ENCODE measurements at places on chromosomes 2 and 18. TPM values are rescaled to one million over a fixed set of nuclear protein-coding genes. Genes with fewer than 3 reads are reported as not detected.

DNA sequence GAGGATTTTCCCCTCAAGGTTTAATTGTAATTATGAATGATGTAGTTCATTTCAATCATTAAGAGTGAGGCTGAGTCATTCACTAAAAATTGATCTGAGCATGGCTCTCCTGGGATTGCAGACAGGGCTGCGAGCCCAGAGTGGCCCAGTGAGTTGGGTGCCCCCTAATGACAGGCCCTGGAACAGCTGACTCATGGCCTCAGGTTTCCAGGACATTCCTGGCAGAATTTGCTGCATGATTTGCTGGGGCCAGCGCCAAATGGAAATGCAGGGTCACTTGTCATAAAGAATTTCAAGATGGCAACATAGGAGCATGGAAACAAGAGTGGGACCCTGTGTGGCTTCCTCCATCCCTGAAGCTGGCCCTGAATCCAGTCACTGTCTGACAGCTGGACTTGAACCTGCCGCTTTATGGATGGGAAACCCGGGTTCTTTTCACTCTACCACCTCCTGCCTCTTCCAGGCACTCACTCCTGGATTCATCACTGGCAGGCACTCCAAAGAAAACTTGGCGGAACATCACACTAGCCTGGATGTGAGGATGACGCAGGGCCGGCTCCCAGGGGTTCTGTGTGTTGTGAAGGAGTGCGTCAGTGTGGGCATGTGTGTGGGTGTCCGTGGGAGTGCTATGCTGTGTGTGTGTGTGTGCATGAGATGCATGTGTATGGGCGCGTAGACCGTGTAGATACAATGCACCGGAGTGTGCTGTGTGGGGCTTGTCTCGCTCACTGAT lies 15.2 kb downstream of the OTOF start:
- H3K27me3 ChIP-seq: no peaks in the 10 kb centered on the region
- no peak overlapping the region for H3K4me3 ChIP-seq
- no peaks in the 10 kb centered on the region for H3K36me3 ChIP-seq
- DNase-seq: peak; percentile 53

GRCh38 chr2:72008608-72009007 lies 139.1 kb downstream of the CYP26B1 start:
- H3K4me1 ChIP-seq: no peaks in the 10 kb centered on the region
- H3K36me3 ChIP-seq: no peaks in the 10 kb centered on the region
- DNase-seq: no peak

- H3K4me1 ChIP-seq: no peaks in the 10 kb centered on the region
- H3K27me3 ChIP-seq: no peaks in the 10 kb centered on the region
- DNase-seq: no peak
- no peaks in the 10 kb centered on the region for H3K36me3 ChIP-seq
- H3K4me3 ChIP-seq: no peak overlapping the region
These were observed 30.4 kb downstream of the MTHFD2 start for GRCh38 chr2:74228772-74229171.

GRCh38 chr18:22309191-22309590 lies 108.5 kb downstream of the CTAGE1 start:
- H3K4me1 ChIP-seq: no peaks in the 10 kb centered on the region
- H3K36me3 ChIP-seq: no peaks in the 10 kb centered on the region
- no peak overlapping the region for H3K4me3 ChIP-seq
- no peaks in the 10 kb centered on the region for H3K27me3 ChIP-seq
- H3K27ac ChIP-seq: no peak overlapping the region

- no peaks in the 10 kb centered on the region for H3K36me3 ChIP-seq
- H3K4me3 ChIP-seq: no peak overlapping the region
- H3K4me1 ChIP-seq: no peaks in the 10 kb centered on the region
- no peak for DNase-seq
- no peak overlapping the region for H3K27ac ChIP-seq
These were observed 280.6 kb downstream of the CALCRL start for GRCh38 chr2:187167491-187167890.

DNA sequence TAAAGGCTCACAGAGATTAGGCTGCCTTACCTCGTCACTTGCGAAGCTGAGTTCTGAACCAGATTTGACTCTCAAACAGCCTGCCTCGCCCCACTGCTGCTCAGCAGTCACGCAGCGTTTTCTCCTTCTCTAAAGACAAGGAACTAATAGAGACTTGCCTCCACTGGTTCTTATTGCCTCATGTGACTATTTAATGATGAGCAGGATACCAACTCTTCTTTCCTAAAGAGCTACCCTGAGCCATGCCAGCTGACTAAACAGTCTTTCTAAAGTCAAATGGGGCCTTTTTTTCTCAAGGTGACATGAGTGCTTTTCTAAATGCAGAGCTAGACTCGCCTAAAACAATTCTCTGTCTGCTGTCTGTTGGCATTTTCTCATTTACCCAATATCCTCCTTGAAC lies 147.5 kb downstream of the NCKAP5 start:
- no peak overlapping the region for H3K4me3 ChIP-seq
- DNase-seq: no peak
- peaks cover 4% of the 10 kb centered on the region for H3K4me1 ChIP-seq
- no peaks in the 10 kb centered on the region for H3K36me3 ChIP-seq

GRCh38 chr2:27353762-27354596 lies 2.6 kb downstream of the GTF3C2 start:
- H3K36me3 ChIP-seq: no peaks in the 10 kb centered on the region
- no peak overlapping the region for H3K4me3 ChIP-seq
- no peaks in the 10 kb centered on the region for H3K27me3 ChIP-seq
- no peak overlapping the region for H3K27ac ChIP-seq
- peaks cover 22% of the 10 kb centered on the region for H3K4me1 ChIP-seq
- DNase-seq: no peak

DNA sequence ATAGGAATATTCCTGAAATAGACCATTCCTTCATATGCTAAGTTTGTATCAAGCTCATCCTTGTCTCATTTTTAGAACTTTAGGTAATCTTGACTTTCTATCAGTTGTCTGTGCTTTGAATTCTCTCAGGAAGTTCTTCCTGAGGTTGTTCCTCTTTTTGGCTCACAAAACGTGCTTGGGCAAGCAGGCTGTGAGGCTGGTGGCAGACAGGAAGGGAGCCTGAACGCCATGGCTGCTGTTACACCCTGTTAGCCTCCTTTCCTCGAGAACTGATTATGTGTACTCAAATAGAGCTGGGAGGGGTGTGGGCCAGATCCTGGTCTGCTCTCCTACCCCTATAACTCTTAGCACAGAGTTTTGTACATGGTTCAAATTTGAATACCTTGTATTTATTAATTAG lies 136.4 kb upstream of the CELF4 start:
- DNase-seq: no peak
- H3K4me1 ChIP-seq: no peaks in the 10 kb centered on the region
- no peaks in the 10 kb centered on the region for H3K36me3 ChIP-seq
- no peak overlapping the region for H3K4me3 ChIP-seq
- H3K27me3 ChIP-seq: no peaks in the 10 kb centered on the region

The PRSS56 gene
- not detected for total RNA-seq

The MGAT4A gene
- total RNA-seq: 59.6 TPM

The AP1S3 gene
- total RNA-seq: 51.3 TPM

The ELAC1 gene
- total RNA-seq: 9.3 TPM
